ENCODE measurements at places on chromosomes 2 and 18.

DNA sequence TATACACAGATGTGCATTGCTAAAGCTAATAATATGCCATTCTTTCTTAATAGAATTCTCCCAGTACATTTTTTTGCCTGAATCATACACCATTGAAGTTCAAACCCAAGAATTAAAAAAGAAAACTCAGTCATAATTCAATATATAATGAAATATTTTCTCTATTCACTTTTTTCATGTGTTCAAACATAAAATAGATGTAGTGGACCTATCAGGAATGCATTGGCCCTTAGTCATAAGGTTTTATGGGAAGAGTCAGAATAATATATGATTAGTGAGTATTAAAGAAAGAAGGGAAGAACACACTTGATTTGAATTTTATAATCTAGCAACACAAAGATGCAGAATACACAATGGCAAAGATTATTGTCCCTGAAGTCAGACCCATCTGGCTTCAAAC is 297.0 kb upstream of the COL3A1 start:
- no peak for DNase-seq

DNA sequence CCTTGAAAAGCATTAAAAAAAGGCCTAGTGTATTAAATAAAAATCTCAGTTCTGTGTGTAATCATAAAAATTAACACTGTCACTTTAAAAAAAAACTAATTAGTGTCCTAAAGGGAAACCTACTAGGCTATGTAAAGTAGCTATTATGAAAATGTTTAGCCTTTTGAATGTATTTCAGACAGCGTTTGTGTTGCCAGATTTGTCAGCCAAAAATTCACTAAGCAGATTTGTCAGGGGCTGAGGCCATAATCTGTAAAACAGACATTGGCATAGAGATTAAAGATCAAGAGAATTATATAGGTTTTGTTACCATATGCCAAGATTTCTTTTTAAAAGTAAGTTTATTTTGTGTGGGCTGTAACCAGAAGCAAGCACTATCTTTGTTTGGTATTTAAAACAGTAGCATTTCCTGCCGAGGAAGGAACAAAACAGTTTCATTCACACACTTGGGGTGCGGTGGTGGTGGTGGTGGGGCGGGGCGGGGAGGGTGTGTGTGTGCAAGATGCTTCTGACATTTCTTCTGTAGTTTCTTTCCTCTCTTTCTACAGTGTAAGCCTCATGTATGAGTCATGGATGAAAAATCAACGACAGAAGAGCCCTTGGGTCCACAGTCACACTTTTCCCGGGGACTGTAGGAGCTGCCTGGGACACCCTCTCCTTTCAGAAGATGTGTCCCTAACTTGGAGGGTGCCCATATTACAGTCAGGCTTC is 328.5 kb upstream of the FANCL start:
- no peak for DNase-seq

DNA sequence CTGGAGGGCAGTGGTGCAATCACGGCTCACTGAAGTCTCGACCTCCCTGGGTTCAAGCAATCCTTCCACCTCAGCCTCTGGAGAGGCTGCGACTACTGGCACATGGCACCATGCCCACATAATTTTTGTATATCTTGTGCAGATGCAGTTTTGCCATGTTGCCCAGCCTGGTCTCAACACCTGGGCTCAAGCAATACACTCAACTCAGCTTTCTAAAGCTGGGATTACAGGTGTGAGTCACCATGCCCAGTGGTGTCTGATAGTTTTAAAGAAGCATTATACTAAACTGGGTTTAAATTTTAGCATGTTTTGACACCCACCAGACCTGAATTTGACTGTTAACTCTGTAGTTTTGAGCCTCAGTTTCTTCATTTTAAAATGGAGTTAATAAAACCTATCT is 109.4 kb upstream of the SLC38A11 start:
- no peak for DNase-seq

- no peak for DNase-seq
These were observed 116.6 kb upstream of the NOSTRIN start for GRCh38 chr2:168685600-168686451.

DNA sequence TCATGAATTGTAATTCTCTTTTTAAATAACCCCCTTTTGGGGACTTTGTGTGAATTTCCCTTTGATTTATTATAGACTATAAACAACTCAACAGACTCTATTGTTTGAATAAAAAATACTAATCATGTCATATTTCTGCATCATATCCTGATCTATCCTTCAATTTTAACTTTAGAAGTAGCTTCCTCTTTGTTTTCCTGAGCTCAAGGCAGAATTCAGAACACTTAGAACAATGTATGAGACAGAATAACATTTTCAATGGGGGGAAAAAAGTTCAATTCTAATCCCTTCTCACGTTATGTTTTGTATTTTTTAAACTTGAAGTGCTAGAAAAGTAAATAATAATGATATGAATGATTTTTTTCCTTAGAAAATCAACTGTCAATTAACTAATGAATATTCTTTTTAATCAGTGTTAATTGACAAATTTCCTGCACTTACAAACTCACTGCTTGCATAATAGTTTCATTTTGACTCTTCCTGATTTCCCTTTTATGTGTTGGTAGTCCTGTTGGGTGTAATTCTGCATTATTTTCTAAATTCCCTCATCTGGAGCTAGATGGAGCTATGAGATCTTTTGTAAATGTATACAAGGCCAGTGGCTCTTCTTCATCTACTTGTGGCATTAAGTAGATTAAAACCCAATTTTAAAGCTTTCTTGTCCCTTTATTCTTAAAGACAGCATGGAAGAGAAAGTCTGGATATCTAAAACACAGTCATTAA is 326.1 kb downstream of the PARD3B start:
- DNase-seq = peak; percentile 31

- no peak for DNase-seq
These were observed 258.8 kb downstream of the MREG start for GRCh38 chr2:215754546-215754945.

DNA sequence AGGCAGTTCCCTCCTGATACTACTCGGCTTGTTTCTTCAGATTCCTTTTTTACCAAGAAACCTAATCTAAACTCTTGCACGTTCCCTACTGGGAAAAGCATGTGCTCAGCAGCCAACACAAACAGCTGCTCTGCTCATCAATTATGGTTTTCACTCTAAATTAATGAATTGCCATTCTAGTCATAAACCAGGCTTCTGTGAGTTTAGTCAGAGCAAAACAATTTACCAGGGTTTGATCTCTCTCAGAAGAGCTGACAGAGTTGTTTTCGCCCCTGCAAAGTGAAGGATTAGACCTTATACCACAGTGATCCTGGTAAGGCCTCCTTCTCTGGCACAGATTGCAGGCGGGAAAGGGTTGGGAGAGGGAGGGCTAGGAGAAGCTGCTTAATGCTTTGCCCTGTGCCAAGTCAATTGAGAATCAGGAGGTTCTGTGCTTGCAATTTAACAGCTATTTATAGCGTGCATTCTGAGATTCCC is 57.2 kb downstream of the REEP1 start:
- no peak for DNase-seq

GRCh38 chr2:134537121-134537520 is 181.7 kb downstream of the TMEM163 start:
- no peak for DNase-seq

- DNase-seq = no peak
These were observed 156.7 kb upstream of the HAAO start for GRCh38 chr2:42949125-42949524.

- no peak for DNase-seq
These were observed 815.3 kb upstream of the HS6ST1 start for GRCh38 chr2:129133692-129134641.

GRCh38 chr18:7021994-7022840 is 95.4 kb downstream of the LAMA1 start:
- DNase-seq = peak; percentile 88

GRCh38 chr2:169480079-169480465 is 778 bp downstream of the BBS5 start:
- no peak for DNase-seq

- no peak for DNase-seq
These were observed 185.8 kb downstream of the GLI2 start for GRCh38 chr2:120921457-120921856.

DNA sequence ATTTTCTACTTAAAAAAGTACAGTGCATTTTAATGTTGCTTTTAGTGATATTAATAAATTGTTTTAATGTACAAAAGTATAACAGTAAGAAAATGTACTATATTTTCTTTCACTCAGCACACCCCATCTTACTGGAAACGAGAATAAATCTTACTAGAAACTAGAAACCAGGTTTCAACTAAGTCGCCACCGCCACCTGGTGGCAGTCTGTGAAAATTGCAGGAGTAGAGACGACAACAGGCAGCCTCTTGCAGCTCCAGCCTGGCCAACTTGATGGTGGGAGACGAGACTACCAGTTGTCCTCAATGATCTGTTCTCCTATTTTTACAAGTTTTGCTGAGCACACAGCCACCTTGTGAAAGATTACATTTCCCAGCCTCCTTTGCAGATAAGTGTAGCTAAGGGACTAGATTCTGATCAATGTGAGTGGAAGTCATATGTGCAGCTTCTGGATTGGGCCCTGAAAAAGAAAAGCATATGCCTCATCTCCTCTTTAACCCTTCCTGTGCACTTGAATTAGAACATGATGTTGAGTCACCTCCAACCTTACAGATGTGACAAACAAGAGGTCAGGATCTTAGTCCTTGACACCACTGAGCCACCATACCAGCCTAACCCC is 8.7 kb downstream of the OTOF start:
- DNase-seq = peak; percentile 35

DNA sequence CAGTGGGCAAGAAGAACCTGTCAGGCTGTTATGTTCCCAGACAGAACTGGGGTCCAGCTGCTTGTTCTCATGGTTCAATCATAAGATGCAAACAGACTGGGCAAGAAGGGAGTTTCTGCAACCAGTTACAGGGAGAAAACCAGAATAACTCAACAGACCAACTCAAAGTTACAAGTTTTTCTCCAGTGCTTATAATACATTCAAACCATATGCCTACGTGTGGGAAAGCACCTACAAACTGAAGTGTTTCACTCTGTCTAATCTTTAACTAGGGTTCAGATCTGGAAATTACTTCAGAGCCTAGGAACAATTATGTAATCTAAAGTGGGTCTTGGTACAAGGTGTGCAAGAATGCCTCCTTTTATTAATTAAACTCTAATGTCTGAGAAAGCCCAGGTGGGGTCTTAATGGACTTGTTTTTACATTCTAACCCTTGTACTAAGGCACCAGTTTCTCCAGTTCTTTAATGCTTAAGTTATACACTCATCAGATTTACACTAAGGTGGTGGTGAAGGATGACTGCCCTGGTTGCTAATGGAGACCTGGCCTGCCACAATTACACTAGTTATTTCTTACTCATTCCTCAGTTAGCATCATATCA is 951.9 kb downstream of the TSN start:
- no peak for DNase-seq
